T follicular helper cell (primary cell): ENCODE measurements at places on chromosomes 1 and 21.
A peak's percentile ranks its signal among the peaks of the same experiment; 100 is the strongest.

- DNase-seq: no peak
These were observed 37.9 kb upstream of the CACNA1E start for GRCh38 chr1:181445436-181445835.

DNA sequence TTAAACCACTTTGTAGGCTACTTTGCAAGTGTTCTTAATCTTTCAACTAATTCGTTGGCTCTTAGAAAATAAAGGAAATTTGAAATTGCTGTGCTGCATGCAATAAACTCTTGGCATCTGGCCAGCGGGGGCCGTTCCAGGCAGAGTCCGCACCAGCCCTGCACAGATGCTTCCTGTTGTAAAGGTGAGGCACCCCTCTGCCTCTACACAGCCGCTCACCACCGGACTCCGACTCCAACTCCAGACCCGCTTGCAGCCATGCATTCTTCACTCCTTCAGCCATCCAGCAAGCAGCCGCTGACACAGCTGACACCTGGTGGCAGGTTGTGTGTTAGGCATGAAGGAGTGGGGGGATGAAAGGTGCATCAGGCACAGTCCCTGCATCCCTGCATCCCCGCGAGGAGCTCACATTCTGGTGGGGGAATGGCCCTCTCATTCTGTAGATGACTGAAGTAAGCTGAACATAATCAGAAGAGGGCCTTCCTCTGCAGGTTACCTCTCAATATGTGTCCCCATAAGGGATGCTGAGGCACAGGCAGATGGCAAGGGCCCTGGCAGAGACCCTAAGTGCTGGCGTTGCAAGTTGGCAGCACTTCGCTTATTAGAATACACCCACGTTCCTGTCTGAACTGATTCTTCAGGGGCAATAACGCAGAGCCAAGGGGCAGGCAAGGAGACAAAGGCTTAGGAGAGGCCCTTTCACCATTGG, 56.8 kb downstream of the GLIS1 start:
- peak; percentile 21 for DNase-seq

DNA sequence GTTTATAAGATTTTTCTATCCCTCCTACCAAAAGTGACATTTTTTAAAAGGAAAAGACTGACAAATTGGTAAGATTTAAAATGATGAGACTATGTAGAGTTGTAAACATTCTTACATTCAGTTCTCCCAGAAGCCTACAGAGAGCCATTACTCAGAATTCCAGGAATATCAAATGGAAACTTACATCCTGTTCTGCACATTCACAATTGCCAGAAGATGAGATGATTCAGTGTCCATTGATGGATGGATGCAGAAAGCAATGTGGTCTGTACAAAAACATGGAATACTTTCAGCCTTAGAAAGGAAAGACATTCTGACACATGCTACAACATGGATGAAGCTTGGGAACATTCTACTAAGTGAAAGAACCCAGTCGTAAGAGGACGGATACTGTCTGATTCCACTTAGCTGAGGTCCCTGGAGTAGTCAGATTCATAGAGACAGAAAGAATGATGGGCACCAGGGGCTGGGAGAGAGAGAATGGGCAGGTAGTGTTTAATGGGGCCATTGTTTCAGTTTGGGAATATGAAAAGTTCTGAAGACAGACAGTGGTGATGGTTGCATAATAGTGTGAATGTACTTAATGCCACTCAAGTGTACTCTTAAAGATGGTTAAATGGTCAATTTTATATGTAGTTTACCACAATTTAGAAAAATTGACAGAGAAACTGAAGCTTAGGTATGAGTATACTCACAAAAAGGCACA, 16.6 kb downstream of the MX1 start:
- no peak for DNase-seq

- no peak for DNase-seq
These were observed 12.2 kb downstream of the METTL13 start for GRCh38 chr1:171793636-171794035.

DNA sequence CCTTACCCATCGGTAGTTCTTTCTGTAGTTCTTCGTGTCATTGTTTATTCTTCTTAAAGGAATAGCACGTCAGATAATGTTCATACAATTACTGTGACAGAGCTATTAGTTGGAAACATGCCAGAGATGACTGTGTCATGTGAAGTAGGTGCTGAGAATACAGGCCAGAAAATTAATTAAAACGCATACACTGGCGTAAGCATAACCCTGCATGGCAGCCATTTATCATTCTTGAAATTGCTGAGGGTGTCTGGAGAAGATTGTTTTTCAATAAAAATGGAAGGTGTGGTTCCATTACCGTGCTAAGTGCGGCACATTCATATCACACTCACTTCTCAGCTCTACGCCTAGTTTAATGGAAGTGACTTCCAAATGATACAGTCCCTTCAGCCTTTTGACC, 7.8 kb downstream of the ETS2 start:
- no peak for DNase-seq

DNA sequence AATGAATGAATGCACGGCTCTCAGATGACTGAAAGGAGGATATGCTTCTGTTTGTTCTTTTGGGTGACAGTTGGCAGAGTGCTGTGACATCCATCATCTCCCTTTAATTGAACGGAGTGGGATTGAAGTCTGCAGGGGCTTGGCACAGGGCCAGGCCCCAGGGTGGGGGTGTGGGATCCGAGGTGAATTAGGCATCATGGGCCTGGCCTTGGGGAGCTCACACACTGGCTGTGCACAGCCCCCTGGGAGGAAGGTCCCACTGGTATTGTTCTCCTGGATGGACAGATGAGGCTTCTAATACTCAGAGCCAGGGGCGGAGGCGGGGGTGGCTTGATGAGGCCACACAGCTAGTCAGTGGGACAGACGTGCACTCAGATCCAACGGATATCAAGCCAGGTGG, 19.3 kb downstream of the EPHB2 start:
- no peak for DNase-seq

- DNase-seq: no peak
These were observed at the start of gene NTNG1 for GRCh38 chr1:107140703-107141490. NTNG1 (plus strand) TSS chr1:107141039.

DNA sequence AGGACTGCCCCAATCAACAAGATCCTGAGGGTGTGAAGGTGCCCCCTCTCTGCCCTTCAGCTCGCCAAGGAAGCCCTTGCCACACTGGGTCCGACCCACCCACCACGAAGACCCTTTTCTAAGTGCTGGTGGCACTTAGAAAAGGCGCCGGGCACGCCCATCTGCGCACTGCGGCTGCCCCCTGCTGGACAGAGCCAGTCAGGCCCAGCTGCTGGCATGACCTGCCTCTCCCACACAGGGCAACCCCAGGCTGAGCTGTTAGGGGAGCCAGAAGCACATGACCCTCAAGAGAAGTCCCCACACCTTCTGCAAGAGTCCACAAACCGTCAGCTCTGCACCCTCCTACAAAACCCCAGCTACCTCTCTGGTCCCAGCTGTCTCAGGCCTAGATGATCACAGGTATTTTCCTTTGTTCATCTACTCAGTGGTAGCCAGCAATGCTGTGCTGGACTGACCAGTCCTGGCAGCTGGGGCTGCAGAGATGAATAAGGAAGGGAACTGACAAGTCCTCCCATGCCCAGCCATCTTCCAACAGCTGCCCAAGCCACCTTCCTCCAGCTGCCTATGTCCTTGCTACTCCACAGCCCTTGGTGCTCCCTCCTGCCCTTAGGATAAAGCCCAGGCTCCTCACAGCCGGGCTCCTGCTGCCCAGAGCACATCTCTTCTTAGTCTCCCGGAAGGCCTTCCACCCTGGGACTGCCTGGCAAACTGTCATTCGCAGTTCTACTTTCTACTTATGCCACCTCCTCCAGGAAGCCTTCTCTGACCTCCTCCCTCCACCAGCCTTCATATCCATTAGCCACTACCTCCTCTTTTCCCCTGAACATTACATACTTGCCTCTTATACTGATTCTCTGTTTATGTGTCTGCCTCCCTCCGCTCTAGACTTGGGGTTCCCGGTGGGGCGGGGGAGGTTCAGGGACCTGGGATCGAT, 39.8 kb upstream of the ZC3H12A start:
- DNase-seq: peak; percentile 51

DNA sequence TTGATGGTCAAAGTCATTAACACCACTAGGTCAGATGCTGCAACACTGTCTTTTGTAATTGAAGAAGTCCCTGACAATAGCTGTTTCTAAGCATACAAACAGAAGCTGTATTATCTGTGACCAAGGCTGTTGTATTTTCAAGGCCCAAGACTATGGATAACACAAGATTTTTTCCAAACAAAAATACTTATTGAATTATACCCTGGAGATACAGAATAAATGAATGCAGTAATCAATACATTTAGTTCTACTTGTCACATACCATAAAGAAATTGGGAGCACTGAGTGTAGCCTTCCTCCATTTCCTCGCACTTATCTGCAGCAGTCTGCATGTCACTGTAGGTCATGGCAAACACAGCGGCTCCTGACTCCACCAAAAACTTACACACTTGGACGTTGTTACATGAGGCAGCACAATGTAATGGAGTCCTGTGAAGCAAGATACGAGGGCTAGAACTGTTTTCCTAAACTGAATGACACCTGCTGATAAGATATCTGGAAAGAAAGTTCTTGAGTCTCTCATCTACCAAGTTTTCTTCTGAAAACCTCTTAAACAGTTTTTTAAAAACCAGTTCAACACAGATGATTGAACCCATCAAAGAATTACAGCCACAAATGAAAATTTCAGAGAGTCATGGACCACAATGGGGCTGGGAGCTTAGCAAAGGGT, 56.9 kb downstream of the TP53BP2 start:
- no peak for DNase-seq

DNA sequence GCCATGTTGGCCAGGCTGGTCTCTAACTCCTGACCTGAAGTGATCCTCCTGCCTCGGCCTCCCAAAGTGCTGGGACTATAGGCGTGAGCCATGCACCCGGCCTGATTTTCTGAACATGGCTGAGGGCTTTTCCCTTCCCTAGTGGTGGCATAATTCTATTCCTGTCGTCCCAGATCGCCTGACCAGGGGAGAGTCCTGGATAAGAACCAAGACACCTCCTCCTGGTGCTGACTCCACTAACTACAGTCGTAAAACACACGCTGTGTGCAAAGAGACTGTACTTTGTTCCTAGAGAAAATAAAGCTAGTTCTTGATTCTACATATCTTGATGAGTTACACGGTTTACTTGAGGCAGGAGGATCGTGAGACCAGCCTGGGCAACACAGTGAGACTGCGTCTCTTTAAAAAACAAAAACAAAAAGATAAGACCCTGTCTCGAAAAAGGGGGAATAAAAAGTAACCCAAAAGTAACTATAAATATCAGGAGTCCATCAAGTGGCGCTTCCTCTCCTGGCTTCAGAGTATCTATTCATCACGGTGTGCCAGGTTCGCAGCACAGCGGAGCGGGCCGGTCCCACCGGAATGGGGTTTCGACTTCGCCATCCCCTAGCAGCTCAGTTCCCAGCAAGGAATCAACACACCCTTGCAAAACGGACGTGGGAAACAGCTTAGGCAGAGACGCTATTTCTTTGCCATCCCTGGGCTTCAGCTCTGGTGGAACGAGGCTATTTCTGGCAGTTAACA, 973 bp downstream of the SDF4 start:
- no peak for DNase-seq

GRCh38 chr1:51899022-51899421, 20.5 kb upstream of the NRDC start:
- no peak for DNase-seq
